ENCODE measurements at places on chromosomes 16 and 17. TPM values are rescaled to one million over a fixed set of nuclear protein-coding genes. Genes with fewer than 3 reads are reported as not detected.

SLC47A2 gene
- 42.6 TPM for total RNA-seq

CBX4 gene
- total RNA-seq: 33.1 TPM

SLC2A4 gene
- 1.6 TPM for total RNA-seq

HBQ1 gene
- total RNA-seq: not detected

ZPBP2 gene
- not detected for total RNA-seq

Data from PC-9 (cell line).